ENCODE measurements at places on chromosomes 3 and 15.

GRCh38 chr15:89436560-89437311, 59.6 kb downstream of the RHCG start:
- no peak for DNase-seq

DNA sequence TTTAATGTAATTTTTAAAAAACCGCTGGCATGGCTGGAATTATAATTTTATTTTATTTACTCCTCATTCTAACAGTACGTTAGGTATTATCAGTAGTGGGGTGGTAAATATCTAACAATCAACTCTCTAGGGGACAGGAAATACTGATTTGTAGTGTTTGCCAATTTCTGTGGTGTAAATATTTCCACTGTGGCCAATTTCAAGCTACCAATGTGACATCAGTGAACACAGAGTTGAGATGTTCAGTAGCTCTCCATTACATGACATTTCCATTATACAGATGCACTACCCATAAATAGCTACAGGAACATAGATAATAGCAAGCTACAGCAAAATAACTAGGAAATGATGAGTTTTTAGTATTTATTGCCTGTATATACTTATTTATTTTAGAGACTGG, 10.0 kb upstream of the ARL8B start:
- no peak for DNase-seq

GRCh38 chr3:160280836-160281235, 55.6 kb downstream of the C3orf80 start:
- DNase-seq = no peak

GRCh38 chr15:76840830-76841460, 64.2 kb downstream of the SCAPER start:
- no peak for DNase-seq

DNA sequence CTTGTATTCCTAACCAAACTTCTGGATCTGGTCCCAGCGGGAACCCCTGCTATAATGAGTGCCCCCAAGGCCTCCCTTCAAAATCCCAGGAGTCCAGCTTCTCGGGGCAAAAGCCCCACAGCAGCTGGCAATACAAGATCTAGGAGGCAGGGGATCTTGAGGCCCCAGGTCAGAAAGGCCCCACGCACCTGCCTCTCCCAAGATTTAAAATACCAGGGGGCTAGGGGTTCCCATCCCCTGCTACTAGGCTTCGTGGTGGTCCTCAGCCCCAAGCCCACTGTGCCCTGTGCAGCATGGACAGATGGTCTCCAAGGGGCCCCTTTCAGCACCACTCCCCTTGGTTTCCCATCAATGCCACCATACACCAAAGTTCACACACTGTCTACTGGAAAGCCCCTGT, 15.8 kb upstream of the CYP11A1 start:
- DNase-seq = no peak

DNA sequence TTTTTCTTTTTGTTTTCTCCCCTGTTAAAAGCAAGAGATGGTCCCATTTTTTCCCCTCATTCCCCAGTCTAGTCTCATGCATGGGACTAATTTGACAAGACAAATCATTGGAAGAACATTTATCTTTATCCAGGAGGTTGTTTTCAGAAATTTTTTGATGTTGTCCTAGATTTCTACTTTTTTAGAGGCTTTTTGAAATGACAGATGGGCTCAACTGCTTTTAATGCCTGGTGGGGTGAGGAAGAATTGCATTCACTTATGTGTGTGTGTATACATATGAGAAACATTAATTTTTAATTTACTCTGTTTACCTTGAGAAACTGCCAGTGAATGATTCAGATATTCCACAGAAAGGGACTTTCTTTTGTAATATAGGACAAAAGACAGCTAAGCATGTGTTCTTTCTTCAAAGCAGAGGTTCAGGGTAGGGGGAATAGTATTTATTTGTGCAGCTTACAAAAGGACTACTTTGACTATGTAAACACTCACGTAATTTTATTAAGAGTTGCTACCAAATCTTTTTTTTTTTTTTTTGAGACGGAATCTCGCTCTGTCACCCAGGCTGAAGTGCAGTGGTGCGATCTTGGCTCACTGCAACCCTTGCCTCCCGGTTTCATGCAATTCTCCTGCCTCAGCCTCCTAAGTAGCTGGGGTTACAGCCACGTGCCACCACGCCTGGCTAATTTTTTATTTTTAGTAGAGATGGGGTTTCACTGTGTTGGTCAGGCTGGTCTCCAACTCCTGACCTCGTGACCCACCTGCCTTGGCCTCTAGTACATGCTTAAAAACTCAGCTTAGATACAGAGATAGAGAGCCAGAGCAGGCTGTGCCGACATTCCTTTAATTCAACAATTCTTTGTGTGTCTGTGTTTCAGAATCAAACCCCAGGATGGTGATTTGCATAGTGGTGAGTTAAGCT, 130.1 kb upstream of the RARB start:
- DNase-seq = no peak

GRCh38 chr3:149273096-149273751, 51.6 kb upstream of the CP start:
- DNase-seq = no peak

DNA sequence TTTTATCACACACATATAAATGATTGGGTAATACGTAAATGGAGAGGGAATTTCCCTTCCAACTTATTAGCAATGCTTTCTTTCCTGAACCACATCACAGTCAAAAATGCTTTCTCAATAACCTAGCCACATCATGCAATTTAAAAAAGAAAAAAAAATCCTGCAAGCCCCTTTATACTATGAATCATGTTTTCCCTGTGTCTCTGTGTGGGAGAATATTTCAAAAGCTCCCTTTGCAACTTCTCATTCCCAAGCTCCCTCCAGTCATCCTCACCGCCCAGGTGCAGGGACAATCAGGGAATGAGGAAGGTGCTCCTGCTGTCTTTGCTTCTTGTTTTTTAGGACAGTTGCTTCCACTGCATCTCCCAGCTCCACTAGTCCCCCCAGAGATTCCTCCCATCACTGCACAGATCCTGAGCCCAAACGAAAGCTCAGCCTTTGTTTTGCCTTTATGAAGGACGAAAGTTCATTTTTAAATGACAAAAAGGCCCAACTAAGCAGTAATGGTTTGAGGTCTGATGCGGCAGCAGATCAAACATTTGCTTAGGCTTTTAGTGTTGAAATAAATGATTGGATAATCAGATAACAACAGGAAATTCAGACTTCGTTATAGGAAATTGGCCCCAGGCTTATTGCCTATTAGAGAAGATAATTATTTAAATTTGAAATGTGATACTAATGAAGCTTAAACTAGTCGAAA, 47.8 kb upstream of the ADGRG7 start:
- no peak for DNase-seq

- DNase-seq = no peak
Observed at GRCh38 chr3:190618330-190619030, 104.6 kb downstream of the IL1RAP start.

DNA sequence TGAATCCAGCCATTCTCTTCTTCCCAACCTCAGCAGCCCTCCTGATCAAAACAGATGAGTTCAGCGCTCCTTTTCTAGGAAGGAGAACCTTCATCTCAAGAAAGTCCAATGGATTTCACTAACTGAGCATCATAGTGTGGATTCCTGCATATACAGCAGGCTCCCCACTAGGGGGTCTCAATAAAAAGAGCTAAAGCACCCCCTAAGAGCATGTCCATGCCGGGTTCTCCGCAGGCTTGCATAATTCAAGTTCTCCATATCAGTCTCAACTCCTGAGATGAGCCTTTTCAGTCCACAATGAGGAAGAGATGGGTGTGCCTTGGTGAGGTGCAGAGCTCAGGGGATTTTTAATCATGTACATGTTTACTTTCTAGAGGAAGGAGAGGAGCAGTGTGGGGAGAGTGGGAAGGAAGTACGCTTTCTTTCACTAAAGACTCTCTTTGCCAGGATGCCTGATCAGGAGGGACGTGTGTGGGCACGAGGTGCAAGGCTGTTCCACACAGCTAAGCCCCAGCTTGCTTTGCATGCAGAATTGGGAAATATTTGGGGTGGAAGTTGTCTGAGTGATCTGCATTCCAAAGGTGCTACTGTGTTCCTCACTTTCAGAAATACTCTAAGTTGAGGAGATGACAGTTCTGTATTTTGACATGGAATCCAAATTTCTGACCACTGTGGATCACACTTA, 563.5 kb downstream of the OCA2 start:
- no peak for DNase-seq

DNA sequence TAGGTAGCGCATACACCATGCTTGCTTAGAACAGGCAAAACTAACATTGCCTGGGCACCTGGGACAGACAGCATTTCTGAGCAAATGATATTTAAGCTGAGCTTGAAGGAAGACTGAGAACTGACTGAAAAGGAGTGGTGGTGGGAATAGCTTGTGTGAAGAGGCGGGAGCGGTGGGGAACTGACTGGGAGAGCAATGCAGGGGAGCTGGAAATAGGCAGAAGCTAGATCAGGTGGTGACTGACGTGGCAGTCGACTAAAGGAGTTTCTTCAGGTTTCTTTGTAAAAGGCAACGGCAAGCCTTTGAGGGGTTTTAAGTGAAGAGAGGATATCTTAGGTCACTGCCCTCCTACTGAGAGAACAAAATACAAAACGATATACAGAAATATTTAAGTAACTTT, 61.8 kb downstream of the NEO1 start:
- no peak for DNase-seq

DNA sequence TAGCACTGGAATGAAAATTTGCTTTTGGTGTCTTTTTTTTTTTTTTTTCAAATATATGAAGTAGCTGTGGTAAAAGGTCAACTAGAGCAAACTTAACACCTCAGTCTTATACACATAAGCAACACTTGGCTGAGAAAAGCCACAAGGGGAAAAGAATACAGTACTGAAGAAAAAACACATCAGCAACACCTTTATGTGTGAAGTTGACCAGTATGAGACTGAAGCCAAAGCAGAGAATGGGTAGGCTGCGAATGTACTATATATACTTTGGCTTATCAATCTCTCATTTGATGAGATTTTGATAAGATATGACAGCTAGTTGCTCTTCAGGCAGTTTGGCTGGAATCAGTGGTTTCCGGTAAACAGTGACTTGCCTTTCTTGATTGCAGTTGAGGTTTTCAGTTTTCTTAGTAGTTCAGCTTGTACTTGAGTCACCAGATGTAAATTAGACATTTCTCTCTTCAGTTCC, 22.0 kb upstream of the ZCWPW2 start:
- DNase-seq = no peak

DNA sequence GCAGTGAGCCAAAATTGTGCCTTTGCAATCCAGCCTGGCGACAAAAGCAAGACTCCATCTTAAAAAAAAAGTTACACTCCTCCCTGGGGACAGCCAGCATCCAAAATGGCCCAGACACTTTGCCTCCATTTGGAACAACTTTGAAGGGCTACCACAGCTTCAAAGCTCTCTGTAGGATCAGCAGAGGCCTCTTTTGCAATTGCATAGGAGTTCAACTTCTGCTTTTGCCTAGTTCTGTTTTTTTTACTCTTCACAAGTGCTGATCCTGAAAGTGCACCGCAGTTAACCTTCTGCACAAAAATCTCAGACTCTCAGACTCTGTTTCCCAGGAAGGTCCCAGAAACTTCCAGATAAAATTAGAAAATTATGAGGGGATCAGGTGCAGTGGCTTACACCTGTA, 25.2 kb upstream of the SLC4A7 start:
- no peak for DNase-seq

DNA sequence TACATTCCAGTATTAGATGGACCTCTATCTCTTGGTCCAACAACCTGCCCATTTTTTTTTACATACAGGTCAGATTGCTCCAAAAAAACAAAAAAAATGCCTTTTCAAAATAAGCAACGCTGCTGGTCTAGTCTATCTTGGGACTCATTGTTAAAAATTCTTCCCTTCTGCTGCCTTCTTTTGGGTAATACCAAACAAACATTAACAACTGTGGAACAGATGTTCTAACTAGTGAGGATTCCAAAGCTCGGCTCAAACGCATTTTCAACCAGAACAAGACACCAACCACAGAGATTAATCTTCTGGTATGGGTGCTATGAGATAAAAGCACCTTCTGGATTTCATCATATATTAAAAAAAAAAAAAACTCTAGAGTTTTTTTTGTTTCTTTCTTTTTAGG, 24.7 kb downstream of the ARHGAP31 start:
- no peak for DNase-seq

DNA sequence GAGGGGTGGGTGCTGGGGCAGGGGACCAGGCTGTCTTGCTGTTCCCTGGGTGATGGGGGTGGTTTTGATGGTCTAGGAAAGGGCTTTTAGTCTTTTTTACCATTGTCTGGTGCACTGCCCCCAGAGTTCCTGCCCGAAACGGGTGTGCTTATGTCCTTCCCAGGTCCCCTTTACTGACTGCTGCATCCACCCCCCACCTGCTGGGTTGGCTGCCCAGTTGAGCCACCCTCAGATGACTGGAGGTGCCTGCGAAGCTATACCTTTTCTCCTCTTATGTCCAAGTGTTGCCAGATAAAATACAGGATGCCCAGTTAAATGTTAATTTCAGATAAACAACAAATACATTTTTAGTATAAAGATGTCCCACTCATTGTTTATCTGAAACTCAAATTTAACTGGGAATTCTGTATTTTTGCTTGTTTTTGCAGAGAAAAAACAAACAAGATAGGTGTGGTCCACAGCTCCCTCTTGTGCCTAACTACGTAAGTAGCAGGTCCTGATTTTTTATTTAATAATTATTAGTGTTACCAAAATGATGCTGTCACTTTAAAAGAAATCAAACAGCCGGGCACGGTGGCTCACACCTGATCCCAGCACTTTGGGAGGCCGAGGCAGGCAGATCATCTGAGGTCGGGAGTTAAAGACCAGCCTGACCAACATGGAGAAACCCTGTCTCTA, 6.1 kb upstream of the RPP14 start:
- DNase-seq = no peak

- no peak for DNase-seq
Observed at GRCh38 chr3:98058244-98058960, 23.3 kb upstream of the GABRR3 start.

Data from activated CD4-positive, alpha-beta T cell treated with anti-CD3 and anti-CD28 coated beads for 1 hour (primary cell).